ENCODE measurements at places on chromosomes 12 and 14.

GRCh38 chr12:51399891-51400290 lies 8.7 kb upstream of the GALNT6 start:
- DNase-seq, result no peak

DNA sequence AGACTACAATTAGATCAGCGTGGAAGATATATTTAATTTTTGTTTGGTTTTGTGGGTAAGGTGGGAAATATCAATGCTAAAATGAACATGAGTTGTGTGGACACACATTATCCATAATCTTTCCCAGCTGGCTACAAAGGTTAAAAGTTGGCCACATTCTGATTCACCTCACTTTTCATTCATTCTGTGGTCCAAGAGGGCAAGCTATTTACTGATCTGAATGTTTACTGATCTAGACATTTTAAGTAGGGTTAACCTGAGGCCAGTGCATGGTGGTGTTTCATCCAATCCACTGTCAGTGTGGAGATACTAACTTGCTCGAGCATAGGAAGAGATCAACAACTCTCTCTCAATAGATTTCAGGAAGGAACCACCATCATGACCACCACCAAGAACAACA lies 71.6 kb downstream of the DCAF5 start:
- no peak for DNase-seq

DNA sequence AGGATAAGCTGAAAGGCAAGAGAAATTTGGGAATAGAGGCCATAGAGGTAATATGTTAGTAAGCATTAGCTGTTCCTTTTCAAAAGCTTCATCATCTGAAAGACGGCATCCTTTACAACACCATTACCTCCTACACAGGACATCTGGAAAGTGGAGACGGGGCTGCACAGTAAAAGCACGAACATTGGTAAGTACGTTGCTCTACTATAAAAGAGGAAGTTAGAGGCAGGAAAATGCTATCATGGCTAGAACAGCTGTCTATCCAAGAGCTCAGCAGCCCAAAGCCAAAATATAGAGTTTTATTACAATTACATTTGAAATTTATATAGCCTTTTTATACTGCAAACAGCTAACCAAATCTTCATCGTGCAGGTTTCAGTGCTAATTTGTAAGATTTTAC lies 172.3 kb upstream of the GRIP1 start:
- no peak for DNase-seq

GRCh38 chr12:31702047-31702446 lies 26.8 kb downstream of the AMN1 start:
- DNase-seq, result no peak

DNA sequence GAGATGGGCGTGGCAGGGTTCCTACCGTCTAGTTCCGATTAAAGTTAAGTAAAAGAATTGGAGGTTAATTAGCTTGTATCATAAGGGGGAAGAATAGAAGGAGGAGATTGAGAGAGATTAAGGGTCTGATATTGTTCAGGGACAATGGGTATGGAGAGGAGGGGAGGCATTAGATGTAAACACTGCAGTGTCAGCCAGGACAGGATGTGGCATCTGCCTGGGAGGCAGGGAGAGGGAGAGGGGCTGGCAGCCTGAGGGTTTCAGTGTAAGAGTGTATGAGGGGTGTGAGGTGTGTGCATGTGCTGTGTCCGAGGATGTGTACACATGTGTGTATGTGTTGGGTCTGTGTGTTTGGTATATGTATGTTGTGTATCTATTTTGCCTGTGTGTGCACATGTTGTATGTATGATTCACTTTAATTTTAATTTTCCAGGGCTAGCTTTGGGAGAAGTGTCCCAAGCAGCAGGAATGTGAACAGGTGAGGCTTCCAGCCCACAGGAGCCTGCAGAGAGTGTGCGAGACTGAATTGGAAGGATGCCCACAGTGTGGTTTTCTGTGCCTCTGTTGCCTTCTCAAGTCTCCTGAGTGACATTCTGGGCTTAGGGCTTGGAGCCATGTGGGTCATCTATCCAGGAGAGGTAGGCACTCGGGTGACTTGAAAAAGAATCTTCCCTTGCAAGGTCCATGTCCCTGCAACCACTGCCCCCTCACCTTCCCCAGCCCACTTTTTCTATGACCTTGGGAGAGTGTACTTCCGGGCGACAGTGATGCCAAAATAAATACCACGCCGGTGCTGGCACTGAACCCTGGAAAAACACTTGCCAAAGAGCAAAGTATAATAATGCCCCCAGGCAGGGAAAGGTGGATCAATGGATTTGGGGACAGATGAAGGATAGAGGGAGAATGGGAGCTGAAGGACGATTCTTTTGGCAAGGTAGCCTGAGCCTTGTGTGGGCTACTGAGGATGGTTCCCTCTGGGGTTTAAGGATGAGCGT lies 36.8 kb upstream of the DCD start:
- no peak for DNase-seq

DNA sequence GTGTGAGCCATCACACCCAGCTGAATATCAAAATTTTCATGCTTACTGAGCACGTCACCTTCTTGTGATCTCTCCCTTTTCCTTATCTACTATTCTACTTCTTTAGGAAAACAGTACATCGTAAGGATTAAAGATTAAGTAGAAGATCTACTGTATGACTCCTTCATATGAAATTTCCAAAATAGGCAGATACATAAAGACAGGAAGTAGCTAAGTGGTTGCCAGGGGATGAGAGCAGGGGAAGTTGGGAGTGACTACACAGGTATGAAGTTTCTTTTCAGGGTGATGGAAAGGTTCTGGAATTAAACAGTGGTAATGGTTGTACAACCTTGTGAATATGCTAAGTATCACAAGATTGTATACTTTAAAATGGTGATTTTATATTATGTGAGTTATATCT lies 36.5 kb upstream of the CERS5 start:
- no peak for DNase-seq

DNA sequence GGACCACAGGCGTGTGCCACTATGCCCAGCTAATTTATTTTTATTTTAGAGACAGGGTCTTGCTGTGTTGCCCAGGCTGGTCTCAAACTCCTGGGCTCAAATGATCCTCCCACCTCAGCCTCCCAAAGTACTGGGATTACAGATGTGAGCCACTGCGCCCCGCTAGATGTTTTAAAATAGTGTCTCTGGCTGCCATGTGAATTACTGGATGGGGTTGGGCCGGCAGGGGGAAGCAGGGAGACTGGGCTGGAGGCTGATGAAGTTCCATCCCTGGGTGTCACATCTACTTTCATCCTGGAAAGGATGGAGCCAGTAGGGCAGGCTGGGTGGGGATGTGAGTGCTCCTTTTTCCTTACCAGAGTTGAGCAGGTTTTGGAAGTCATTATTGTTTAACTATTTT lies 46.1 kb downstream of the DNAH10 start:
- no peak for DNase-seq

- peak; percentile 74 for DNase-seq
Observed at GRCh38 chr12:107368586-107368985, 275.2 kb upstream of the CRY1 start.

Measured in CD4-positive, CD25-positive, alpha-beta regulatory T cell (primary cell).